ENCODE measurements at places on chromosomes 5 and 9. TPM values are rescaled to one million over a fixed set of nuclear protein-coding genes. Genes with fewer than 3 reads are reported as not detected.
A peak's percentile ranks its signal among the peaks of the same experiment; 100 is the strongest.

Gene PHF19
- total RNA-seq: 62.3 TPM

Gene TCF7
- total RNA-seq: 1.6 TPM

Gene CDH10
- total RNA-seq: not detected

Gene TRPM3
- 1.5 TPM for total RNA-seq

Gene ARL14EPL
- not detected for total RNA-seq

Gene PLPP7
- total RNA-seq: 6.6 TPM

Gene IL4
- not detected for total RNA-seq

Gene IFNA13
- not detected for total RNA-seq

Gene INSL6
- not detected for total RNA-seq

Gene TXNDC8
- total RNA-seq: not detected

Gene GFI1B
- total RNA-seq: not detected

Gene CCDC69
- 51.9 TPM for total RNA-seq

Gene SLC36A2
- not detected for total RNA-seq

Gene CDC25C
- total RNA-seq: not detected

GRCh38 chr9:89967527-89967926, 362.7 kb downstream of the GADD45G start:
- DNase-seq: no peak

- DNase-seq: no peak
These were observed 5.9 kb upstream of the ERAP2 start for GRCh38 chr5:96870094-96871026.

GRCh38 chr5:65916636-65917035, 9.7 kb upstream of the ERBIN start:
- DNase-seq: no peak

GRCh38 chr5:109318455-109319108, 91.2 kb downstream of the PJA2 start:
- DNase-seq: no peak

DNA sequence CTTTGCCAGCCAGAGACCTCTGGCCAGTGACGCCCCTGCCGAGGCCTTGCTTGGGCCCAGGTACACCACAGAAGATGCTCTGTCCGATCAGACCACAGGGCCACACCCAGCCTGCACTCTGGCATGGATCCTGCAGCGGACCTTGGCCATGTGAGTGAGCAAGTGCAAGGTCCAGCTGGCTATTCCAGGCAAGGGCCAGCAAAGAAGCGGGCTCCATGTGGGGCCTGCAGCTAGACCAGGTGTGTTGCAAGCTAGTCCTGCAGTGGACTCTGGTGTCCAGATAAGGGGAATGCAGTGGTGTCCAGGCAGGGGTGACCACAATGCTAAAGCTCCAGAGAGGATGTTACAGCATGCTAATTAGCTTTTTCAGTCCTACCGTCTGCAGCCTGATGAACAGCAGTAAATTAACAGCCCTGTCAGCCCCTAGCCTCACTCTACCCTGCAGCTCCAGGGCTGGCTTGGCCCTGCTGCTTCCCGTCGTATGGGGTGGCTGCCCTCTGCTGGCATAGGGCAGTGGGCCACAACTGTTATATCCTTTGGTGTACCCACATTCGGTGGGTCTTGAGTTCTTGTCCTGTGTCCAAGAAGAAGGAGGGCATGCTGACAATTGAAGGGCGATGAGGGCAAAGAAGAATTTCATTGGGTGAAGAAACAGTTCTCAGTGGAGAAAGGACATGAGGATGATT, 284.5 kb upstream of the POU5F2 start:
- DNase-seq: no peak

DNA sequence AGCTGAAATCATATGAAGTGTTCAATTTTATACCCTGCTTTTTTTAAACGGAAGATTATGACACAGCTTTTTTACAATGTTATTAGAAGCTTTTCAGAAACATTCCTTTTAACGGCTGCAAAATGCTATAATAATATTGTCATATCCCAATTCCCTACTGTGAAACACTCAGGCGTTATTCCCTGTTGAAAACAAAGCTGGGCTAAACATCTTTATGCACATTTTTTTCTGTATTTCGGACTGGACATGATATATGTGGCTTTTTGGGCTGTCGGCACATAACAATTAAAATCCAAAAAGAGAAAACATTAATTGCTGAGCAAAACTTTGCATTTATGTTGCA, 12.0 kb upstream of the CTSL start:
- no peak for DNase-seq

DNA sequence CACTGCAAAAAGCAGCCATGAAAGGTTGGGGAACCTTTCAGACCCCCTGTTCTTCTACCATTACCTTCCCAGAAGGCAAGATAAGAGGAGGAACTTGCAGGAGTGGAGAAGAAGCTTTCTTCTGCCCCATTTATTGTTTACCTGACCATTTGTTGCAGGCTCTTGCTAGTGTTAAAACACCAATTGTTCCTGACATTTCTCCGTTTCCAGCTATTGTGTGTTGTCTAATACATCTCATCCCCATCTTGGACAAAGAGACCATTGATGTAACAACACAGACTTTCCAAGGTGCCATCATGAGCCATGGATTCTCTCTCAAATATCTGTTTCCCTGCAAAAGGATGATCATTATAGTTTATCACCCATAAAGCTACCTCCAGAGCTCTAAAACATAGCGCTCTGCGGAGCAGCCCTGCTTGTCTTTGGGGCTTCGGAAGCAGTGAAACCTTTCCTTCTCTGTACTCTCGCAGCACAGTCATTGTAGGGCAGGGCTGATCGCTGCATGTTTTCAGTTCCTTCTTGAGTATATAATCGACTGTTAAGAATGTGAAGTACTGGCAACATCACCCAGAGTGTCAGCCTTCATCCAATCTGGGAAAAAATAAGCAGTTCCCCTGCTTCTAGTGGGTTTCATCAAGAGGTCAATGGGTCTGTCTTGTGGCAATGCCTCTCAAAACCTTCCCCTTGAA, 680.0 kb downstream of the SEMA5A start:
- DNase-seq: no peak

GRCh38 chr9:132838291-132838690, 39.8 kb downstream of the AK8 start:
- DNase-seq: peak; percentile 44

GRCh38 chr9:79686381-79687130, 114.8 kb downstream of the TLE4 start:
- peak; percentile 62 for DNase-seq

DNA sequence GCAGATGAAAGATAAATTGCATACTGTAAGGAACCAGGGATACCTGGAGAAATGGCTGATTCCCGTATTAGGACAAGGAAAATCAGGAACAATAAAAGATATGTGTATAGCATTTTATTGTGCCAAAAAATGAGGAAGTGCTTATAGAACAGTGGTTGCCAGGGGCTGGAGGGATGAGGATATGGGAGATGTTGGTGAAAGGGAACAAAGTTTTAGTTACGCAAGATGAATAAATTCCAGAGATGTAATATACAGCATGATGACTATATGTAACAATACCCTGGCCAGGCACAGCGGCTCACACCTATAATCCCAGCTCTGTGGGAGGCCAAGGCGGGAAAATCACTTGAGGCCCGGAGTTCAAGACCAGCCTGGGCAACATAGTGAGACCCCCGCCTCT, 101.8 kb downstream of the CDK5RAP2 start:
- no peak for DNase-seq

GRCh38 chr5:91562922-91563321, 179.8 kb upstream of the ARRDC3 start:
- no peak for DNase-seq

- peak; percentile 10 for DNase-seq
These were observed 57.1 kb upstream of the PPP1R26 start for GRCh38 chr9:135422341-135422944.

All from aorta (tissue), 5 donors.